ENCODE measurements at places on chromosomes 12 and 14.
A peak's percentile ranks its signal among the peaks of the same experiment; 100 is the strongest.

DNA sequence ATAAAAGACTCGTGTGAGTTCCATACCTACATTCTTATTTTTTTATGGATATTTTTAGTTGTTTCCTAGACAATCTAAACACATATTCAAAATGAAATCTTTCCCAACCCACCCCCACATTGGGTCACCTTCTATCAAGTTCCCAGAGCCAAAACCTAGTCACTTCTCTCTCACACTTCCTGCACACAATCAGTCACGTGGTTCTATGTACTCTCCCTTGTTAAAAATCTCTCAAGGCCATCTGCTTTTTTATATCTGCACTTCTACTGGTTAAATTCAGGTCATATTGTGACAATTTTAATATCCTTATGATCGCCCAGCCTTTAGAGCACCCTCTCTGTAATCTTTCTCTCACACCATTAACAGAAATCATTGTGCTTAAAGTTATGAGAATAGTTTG is 175.0 kb upstream of the SYT10 start:
- peaks cover 3% of the 10 kb centered on the region for H3K36me3 ChIP-seq
- no peak for DNase-seq
- no peaks in the 10 kb centered on the region for H3K4me1 ChIP-seq
- no peak overlapping the region for H3K4me3 ChIP-seq
- no peaks in the 10 kb centered on the region for H3K27me3 ChIP-seq
- H3K27ac ChIP-seq: no peak overlapping the region

- H3K4me3 ChIP-seq: no peak overlapping the region
- peak; percentile 86 for DNase-seq
- no peaks in the 10 kb centered on the region for H3K27me3 ChIP-seq
- H3K27ac ChIP-seq: no peak overlapping the region
These were observed 68.2 kb upstream of the E2F7 start for GRCh38 chr12:77133566-77133965.

- no peaks in the 10 kb centered on the region for H3K27me3 ChIP-seq
- no peaks in the 10 kb centered on the region for H3K4me1 ChIP-seq
- H3K4me3 ChIP-seq: no peak overlapping the region
These were observed 1221.0 kb downstream of the AACS start for GRCh38 chr12:126286203-126286602.

DNA sequence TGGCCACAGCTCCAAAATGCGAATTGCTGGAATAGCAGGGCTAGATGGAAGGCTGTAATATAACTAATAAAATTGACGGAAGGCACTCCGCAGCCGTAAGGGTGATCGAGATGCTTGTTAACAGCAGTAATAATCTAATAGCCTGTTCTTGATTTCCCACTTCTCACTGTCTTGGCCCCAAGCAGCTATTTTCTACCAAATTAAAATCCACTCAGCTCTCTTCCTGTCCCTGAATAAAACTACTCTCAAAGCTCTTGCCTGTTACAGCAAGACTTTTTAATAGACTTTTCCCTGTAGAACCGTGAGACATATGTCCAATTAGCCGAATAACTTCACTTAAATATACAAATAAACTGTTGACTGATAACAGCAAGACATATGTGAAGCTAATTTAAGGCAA is 38.0 kb downstream of the ADCK1 start:
- H3K27ac ChIP-seq: no peak overlapping the region
- no peaks in the 10 kb centered on the region for H3K4me1 ChIP-seq
- H3K4me3 ChIP-seq: no peak overlapping the region
- H3K27me3 ChIP-seq: no peaks in the 10 kb centered on the region
- no peaks in the 10 kb centered on the region for H3K36me3 ChIP-seq

GRCh38 chr14:25322784-25323183 is 272.8 kb upstream of the STXBP6 start:
- H3K27me3 ChIP-seq: no peaks in the 10 kb centered on the region
- H3K4me1 ChIP-seq: no peaks in the 10 kb centered on the region
- no peaks in the 10 kb centered on the region for H3K36me3 ChIP-seq
- no peak overlapping the region for H3K27ac ChIP-seq
- no peak for DNase-seq

GRCh38 chr14:81831128-81831820 is 297.6 kb upstream of the SEL1L start:
- H3K36me3 ChIP-seq: no peaks in the 10 kb centered on the region
- peak; percentile 6 for DNase-seq
- no peak overlapping the region for H3K27ac ChIP-seq
- H3K4me3 ChIP-seq: no peak overlapping the region
- peaks cover 1% of the 10 kb centered on the region for H3K4me1 ChIP-seq

GRCh38 chr12:52608826-52609630 is 7.8 kb upstream of the KRT72 start:
- no peak for DNase-seq
- no peaks in the 10 kb centered on the region for H3K36me3 ChIP-seq
- no peak overlapping the region for H3K27ac ChIP-seq
- H3K4me3 ChIP-seq: no peak overlapping the region
- no peaks in the 10 kb centered on the region for H3K4me1 ChIP-seq
- no peaks in the 10 kb centered on the region for H3K27me3 ChIP-seq

All from GM23338 (cell line).